Kidney capillary endothelial cell (primary cell): ENCODE measurements at places on chromosomes 7 and 10.
A peak's percentile ranks its signal among the peaks of the same experiment; 100 is the strongest.

DNA sequence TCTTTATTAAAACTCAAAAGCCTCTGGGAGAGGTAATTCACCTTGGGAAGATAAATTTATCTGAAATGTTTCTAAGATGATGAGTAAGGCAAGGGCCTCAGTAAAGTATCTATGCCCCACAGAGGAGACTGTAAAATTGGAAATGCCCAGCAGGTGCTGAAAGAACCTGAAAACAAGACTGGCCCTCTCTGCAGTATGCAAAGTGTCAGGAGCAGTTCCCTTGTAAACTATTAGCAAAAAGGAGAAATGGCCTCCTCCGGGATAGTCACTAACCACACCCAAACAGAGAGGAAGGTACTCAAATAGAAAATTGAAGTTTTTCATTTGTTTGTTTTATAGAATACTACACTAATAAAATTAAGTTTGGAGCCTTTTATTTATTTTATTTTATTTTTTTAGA, 81.2 kb downstream of the FZD1 start:
- DNase-seq = no peak

GRCh38 chr10:117532451-117533107, 10.0 kb upstream of the EMX2 start:
- DNase-seq = no peak

GRCh38 chr7:159226011-159226702, 81.5 kb upstream of the VIPR2 start:
- DNase-seq = no peak

- DNase-seq = no peak
Measured at GRCh38 chr10:113247050-113247449, 297.0 kb downstream of the TCF7L2 start.

GRCh38 chr10:51250278-51250920, 176.1 kb downstream of the PRKG1 start:
- DNase-seq = no peak

- DNase-seq = no peak
Measured at GRCh38 chr7:50475340-50475739, 25.2 kb upstream of the FIGNL1 start.

- DNase-seq = no peak
Measured at GRCh38 chr7:149050941-149051340, 22.6 kb upstream of the PDIA4 start.

GRCh38 chr7:128910569-128910945, at the start of gene KCP:
TSS of gene KCP (minus strand) at chr7:128910709. CDS start at chr7:128910676, 33 bp downstream.
- no peak for DNase-seq

- no peak for DNase-seq
Measured at GRCh38 chr7:7226407-7226806, 44.1 kb downstream of the C1GALT1 start.

DNA sequence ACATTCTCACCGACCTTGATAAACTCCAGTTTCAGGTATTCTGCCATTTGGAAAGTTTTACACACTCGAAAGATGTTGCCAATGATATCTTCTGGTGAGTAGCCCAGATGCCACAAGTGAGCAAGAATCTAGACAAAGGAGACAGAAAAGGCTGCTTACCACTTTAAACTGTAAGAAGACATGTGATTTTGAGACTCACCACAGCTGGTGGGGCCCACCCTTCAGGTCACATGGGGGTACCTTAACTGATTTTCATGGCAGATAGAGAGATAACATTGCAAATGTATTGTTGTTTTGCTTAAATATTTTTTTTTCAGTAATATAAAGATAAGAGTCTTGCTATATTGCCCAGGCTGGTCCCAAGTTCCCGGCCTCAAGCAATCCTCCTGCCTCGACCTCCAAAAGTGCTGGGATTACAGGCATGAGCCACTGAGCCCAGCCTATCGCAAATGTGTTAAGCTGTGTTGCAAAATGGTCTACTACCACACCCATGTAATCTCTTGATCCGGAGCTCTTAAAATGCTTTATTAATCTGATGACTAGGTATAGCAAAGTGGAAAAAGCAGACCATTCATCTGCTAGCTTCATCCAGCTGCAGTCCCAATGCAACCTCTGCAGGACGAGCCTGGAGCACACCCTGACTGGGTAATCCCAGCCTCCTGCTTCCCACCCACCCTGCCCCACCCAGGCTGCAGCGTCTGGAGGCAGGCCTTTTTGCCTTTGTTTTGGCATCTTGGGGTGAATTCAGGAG, 18.5 kb downstream of the RFC2 start:
- no peak for DNase-seq

- DNase-seq = no peak
Measured at GRCh38 chr7:30931161-30931928, 19.7 kb downstream of the AQP1 start.

GRCh38 chr10:75117995-75118394, 6.5 kb downstream of the SAMD8 start:
- DNase-seq = no peak

DNA sequence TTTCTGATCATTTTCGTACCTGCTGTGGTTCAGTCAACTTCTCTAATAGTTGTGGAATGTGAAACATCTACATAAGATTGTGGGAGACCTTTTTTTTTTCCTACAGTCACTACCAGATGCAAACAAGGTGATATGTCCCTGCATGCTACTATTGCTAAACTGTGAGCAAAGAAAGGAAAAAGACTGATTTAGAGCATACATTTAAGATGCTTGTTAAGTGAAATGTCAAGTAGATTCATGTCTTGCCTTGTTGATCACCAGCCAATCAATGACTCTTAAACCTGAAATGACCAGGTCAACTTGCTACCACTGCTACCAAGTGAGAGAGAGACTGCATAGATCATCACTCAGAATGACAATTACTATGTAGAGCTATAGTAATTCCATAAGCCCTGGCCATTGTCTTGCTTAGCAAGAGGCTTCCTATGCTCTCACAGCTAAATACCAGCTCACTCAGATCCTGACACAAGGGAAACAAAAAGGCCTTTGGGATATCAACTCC, 84.3 kb upstream of the SKAP2 start:
- no peak for DNase-seq

- DNase-seq = no peak
Measured at GRCh38 chr7:8015746-8016120, 47.1 kb downstream of the GLCCI1 start.

- DNase-seq = peak; percentile 75
Measured at GRCh38 chr10:95445223-95445836, 115.8 kb downstream of the SORBS1 start.

- DNase-seq = no peak
Measured at GRCh38 chr7:5597772-5598171, 174.1 kb upstream of the TNRC18 start.

DNA sequence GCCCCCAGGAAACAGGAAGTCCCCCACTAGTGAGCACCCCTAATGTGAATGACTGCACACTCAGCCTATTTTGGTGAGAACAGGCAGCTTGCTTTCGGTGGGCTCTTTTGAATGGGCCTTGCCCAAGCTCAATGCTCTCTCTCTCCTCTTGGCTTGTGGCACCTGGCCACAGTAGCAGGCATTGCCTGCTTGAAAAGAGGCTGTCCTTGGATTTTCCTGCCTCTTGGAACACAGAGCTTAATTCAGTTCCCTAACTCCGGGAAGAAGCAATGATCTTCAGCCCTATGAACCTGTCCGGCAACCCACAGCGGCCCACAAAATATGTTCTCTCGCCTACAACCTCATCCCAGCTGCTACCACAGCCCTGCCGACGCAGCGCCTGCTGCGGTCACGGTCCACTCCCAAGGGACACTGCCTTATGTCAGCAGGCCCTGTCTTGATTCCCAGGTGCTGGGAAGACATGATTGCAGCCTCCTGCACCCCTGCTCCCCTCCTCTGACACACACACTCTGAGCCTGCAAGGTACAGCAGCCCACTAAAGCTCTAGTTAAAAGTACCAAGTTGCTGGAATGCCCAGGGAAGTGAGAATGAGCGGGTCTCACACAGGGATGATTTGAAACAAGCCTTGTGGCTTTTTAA, 715.5 kb upstream of the GALNT17 start:
- no peak for DNase-seq

- no peak for DNase-seq
Measured at GRCh38 chr7:115145512-115145911, 223.6 kb downstream of the MDFIC start.

DNA sequence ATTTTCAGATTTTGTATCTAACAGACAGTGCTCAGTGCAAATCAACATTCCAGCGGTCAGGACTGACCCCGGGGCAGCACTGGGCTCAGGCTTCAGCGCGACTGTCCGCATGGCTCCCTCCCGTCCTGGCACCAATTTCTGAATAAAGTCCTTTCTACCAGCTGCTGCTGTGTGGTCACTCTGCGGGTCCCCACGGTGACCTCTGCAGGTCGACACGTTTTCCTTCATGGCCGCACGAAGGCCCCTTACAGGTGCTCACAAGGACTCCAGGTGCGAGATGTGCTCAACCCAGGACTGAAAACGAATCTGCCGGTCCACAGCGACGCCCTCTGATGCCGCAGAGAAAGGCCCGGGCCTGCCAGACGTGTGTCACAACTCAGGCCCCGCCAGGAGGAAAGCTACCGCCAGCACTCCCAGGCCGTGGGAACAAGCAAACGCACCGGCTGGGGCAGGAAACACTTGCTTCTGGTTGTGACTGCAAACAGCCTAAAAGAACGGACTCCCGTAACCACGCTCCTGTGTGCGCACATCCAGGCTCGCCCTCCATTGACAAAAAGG, 3.7 kb upstream of the UTF1 start:
- DNase-seq = no peak

GRCh38 chr7:94284104-94284503, 110.6 kb upstream of the COL1A2 start:
- DNase-seq = no peak

GRCh38 chr10:15313047-15313446, 58.0 kb downstream of the FAM171A1 start:
- no peak for DNase-seq

GRCh38 chr7:87564296-87564963, 36.3 kb downstream of the ABCB1 start:
- no peak for DNase-seq

- DNase-seq = no peak
Measured at GRCh38 chr7:37318541-37318940, 130.1 kb downstream of the ELMO1 start.

GRCh38 chr10:59944339-59944935, 38.1 kb upstream of the CCDC6 start:
- no peak for DNase-seq

- DNase-seq = no peak
Measured at GRCh38 chr7:101218236-101219125, 516 bp downstream of the ZNHIT1 start.

DNA sequence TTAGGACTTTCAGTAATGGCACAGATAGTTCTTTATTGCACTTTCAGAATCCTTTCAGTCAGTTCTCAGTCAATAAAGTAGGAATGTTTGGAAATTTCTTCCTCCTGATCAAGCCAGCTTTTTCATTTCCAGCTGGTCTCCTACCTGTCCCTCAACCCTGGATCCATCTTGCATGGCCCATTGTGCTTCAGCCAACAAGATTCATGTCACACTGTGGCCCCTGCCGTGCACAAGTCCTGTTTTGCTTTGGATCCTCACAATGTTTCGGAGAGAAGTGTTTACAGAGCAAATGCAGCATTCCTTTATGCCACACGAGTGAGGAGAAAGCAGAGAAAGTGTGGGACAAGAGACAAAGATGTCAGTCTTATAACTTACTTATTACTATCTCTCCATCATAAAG, 1694.7 kb upstream of the LRRTM3 start:
- no peak for DNase-seq

DNA sequence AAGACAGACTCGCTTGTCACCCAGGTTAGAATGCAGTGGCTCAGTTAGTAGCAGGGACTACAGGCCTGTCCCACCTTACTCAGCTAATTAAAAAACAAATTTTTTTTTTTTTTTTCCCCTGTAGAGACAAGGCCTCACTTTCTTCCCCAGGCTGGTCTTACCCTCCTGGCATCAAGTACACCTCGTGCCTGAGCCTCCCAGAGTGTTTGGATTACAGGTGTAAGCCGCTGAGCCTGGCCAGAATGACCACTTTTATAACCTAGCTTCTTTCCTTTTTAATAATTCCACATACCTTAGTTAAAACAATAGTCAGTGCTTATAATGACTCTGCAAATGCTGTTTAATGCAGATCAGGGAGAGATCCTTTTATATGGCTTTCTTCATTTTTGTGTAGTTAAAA, 31.3 kb downstream of the RSBN1L start:
- no peak for DNase-seq

DNA sequence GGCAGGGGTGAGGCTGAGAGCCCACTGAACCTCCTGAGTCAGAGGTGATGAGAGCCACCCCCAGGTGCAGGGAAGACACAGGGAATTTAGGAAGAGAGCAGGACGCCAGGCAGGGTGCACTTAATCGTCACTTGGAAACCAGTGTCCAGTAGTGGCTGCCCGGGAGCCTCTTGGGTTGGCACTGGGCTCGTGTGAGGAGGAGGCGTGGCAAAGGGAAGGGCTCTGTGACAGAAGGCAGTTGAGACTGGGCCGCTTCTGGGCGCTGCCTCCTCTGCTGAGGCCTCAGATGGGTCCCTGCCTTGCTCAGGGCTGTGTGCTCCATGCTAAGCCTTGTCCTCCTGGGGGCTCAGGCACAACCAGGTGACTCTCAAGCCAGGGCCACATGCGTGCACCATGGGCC, 13.3 kb downstream of the RET start:
- DNase-seq = no peak

- DNase-seq = no peak
Measured at GRCh38 chr7:134691546-134692343, 45.1 kb downstream of the BPGM start.

- DNase-seq = no peak
Measured at GRCh38 chr7:143285806-143286521, 1.2 kb downstream of the TMEM139 start.

GRCh38 chr7:114478384-114478783, 63.8 kb downstream of the FOXP2 start:
- DNase-seq = no peak
